ENCODE measurements at places on chromosomes 4 and X. TPM values are rescaled to one million over a fixed set of nuclear protein-coding genes. Genes with fewer than 3 reads are reported as not detected.

Gene GRSF1
- total RNA-seq = 46.2 TPM

Gene SOWAHB
- not detected for total RNA-seq

Gene VCX3B
- total RNA-seq = not detected

DNA sequence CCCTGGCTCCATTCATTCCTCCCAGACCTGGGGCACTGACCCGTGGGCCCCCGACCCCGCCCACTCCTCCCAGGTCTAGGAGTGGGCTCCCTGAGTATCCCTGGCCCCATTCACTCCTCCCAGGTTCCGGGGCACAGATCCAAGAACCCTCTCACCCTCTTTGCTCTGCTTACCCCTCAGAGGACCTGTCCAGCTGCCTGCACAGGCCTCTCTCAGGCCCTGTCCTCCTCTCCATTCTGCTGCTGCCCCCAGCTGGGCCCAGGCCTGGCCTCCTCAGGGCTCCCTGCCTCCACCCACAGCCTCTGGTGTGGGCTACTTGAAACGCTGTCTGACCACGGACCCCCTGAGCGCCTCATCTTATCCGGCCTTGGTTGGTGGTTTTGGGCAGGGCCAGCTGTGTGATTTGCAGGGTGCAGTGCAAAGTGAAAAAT is 217.7 kb upstream of the PSAPL1 start:
- no peak for DNase-seq

GRCh38 chr4:174023641-174024040 is 259.8 kb downstream of the FBXO8 start:
- DNase-seq = no peak

GRCh38 chrX:8374041-8374825 is 90.4 kb upstream of the VCX3B start:
- no peak for DNase-seq

All from thoracic aorta (tissue), 2 donors.